ENCODE measurements at places on chromosomes 12 and 14.

DNA sequence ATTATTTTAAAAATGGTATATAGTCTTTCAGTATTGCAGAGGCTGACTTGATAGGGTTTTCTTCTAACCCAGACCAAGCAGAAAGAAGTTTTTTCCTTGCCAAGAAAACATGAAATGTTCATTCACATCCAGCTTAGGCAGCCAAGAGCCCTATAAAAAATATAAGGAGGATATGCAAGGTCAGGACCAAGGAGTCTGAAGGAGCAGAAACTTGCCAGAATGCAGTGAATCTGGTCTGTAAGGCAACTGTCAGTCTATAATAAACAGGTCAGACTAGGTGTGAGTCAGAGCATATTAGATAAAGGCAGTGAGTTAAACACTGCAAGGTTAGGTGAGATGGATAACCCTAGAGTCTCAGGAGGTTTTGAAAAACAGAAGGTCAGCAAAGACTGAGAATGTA is 645.5 kb downstream of the C12orf50 start:
- DNase-seq = no peak

GRCh38 chr14:88682495-88683114 is 110.1 kb downstream of the EML5 start:
- no peak for DNase-seq

DNA sequence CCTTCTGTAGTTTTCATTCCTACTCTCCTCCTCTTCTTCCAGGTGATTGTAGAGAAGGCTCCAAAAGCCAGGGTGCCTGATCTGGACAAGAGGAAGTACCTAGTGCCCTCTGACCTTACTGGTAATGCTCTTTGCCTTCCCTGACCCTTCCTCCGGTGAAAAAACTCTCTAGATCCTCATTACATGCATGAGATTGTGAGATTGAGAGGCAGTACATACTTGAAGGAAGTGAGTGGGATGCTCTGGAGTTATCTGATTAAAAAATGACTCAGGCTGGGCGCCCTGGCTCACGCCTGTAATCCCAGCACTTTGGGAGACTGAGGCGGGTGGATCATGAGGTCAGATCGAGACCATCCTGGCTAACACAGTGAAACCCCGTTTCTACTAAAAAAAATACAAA is 5.3 kb downstream of the GABARAPL1 start:
- no peak for DNase-seq

- no peak for DNase-seq
Observed at GRCh38 chr12:25552681-25553080, 402 bp downstream of the LMNTD1 start.

- no peak for DNase-seq
Observed at GRCh38 chr14:31660191-31660590, 99.0 kb downstream of the NUBPL start.

DNA sequence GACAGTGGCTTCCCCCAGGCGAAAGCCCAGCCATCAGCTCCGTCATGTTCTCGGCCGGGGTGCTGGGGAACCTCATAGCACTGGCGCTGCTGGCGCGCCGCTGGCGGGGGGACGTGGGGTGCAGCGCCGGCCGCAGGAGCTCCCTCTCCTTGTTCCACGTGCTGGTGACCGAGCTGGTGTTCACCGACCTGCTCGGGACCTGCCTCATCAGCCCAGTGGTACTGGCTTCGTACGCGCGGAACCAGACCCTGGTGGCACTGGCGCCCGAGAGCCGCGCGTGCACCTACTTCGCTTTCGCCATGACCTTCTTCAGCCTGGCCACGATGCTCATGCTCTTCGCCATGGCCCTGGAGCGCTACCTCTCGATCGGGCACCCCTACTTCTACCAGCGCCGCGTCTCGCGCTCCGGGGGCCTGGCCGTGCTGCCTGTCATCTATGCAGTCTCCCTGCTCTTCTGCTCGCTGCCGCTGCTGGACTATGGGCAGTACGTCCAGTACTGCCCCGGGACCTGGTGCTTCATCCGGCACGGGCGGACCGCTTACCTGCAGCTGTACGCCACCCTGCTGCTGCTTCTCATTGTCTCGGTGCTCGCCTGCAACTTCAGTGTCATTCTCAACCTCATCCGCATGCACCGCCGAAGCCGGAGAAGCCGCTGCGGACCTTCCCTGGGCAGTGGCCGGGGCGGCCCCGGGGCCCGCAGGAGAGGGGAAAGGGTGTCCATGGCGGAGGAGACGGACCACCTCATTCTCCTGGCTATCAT is 663 bp downstream of the PTGER2 start:
- peak; percentile 15 for DNase-seq

- peak; percentile 66 for DNase-seq
Observed at GRCh38 chr14:75982266-75983018, 647 bp upstream of the TGFB3 start.

DNA sequence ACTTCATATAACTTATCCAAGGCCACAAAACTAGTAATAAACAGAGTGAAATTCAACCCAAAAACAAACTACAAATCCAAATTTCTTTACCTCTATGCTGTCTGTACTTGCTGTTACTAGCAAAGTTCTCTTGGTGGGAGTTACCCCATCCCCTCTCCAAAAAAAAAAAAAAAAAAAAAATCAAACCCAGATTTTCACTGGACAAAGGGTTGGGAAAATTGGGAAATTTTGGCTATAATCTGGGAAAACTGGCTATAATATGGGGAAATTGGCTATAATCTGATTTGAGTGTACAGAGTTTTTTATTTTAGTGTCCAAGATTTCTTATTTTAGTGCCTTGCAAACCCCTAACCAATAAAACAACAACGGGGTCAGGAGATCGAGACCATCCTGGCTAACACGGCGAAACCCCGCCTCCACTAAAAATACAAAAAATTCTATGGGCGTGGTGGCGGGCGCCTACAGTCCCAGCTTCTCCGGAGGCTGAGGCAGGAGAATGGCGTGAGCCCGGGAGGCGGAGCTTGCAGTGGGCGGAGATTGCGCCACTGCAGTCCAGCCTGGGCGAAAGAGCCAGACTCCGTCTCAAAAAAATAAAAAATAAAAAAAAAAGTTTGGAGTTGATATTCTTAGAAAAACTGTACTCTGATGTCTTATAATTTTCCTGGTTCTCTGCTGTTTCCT is 148.4 kb downstream of the CHST11 start:
- DNase-seq = no peak

DNA sequence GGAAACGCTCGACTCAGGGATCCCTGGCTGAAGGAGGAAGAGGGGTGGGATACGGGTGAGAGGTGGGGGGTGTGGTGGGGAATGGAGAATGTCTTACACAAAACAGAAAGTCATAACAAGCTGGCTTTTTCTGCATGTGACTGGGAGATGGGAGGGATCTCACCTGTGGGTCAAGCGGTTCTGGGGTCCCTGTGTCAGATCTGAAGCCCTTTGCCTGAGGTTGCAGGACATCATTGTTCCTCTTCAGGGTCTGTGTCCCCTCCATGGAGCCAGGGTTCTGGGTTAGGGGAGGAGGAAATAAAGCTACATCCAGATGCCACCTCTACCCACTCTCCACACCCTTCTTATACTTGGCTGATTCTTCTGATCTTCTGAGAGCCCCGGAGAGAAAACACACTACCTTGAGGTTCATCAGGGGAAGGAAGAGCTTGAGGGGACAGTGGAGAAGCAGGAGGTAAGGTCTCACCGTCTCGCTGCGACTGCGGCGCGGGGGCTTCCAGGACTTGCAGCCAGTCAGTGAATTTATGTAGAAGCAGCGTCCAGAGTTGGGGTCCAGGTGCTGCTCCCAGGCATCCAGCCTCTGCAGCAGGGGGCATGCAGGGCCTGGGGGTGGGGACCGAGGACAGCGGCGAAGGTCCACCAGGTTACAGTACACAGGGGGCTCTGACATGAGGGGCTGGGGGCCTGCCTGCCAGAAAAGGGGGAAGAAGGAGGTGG is 2.5 kb downstream of the ARHGAP9 start:
- DNase-seq = no peak

DNA sequence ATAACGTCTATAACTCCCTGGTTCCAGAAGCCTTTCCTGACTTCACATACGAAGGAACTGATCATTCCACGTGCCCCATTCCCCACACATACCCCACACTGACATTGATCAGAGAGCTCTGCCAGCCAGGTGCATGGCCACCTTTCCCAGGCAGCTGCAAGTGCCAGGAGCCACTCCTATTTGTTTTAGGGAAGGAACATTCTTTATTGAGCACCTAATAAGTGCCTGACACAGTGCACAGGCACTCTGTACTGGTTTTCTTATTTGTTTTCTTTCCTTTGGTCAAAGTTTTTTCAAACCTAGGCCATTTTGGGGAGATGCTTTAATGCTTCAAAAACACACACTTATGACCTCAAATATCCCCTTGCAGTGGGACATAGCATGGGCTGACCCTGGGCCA is 50.0 kb downstream of the PITPNM2 start:
- no peak for DNase-seq

GRCh38 chr12:22285846-22286245 is 48.7 kb downstream of the ST8SIA1 start:
- no peak for DNase-seq

- no peak for DNase-seq
Observed at GRCh38 chr14:81245771-81246170, 25.0 kb upstream of the GTF2A1 start.

DNA sequence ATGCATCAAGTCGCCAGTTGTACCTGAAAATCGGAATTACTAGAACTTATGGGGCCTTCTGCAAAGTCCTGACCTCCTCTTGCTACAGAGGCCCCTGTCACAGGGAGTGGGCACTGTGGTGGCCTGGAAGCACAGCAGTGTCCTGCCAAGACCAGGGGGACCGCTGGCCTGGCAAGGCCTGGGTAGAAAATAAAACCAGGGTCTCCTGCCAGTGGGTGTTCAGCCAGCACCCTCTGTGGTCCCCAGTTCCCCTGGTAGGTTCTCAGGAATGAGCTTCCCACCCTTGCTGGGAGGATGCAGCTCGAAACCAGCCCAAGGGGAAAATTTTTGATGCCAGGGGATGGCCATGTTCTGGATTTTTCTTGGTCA is 43.9 kb downstream of the RIN3 start:
- DNase-seq = no peak

DNA sequence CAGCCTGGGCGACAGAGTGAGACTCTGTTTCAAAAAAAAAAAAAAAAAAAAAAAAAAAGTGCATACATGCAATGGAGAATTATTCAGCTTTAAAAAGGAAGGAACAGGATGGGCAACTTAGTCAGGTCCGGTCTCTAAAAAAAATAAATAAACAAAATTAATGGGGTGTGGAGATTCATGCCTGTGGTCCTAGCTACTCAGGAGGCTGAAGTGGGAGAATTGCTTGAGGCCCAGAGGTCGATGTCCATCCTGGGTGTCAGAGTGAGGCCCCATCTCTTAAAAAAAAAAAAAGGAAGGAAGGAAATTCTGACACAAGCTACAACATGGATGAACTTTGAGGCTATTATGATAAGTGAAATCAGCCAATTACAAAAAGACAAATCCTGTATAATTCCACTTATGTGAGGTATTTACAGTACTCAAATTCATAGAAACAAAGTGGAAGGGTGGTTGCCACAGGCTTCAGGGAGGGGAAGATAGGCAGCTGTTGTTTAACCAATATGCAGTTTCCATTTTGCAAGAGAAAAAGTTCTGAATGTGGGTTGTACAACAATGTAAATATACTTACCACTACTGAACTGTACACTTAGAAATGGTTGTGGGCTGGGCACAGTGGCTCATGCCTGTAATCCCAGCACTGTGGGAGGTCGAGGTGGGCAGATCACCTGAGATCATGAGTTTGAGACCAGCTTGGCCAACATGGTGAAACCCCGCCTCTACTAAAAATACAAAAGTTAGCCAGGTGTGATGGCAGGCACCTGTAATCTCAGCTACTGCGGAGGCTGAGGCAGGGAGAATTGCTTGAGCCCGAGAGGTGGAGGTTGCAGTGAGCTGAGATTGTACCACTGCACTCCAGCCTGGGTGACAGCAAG is 12.3 kb upstream of the APOF start:
- DNase-seq = no peak

GRCh38 chr14:28482251-28483040 is 284.1 kb upstream of the FOXG1 start:
- no peak for DNase-seq

GRCh38 chr14:104537613-104537988 is 42.0 kb upstream of the C14orf180 start:
- DNase-seq = no peak

GRCh38 chr14:75318353-75318752 is 39.7 kb downstream of the FOS start:
- no peak for DNase-seq

GRCh38 chr14:68741839-68742470 is 50.9 kb downstream of the ZFP36L1 start:
- no peak for DNase-seq

DNA sequence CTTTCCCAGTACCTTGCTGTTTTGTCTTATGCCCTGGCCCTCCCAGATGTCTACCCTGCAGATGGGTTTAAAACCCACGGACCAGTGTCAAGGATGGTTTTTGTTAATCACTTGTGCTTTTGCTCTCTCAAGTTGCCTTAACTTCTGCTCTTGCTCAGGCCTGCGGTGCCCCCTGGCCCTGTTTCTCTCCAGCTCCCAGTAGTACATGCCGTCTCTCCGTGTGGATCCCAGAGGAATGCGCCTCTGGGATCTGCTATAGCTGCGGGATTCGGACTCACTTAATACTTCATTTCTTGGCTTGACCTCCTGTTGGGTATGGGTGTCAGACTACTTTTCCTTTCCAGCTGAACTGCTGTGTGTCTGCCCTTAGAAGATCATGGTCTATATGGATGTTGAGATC is 14.5 kb downstream of the PLEKHG3 start:
- no peak for DNase-seq

DNA sequence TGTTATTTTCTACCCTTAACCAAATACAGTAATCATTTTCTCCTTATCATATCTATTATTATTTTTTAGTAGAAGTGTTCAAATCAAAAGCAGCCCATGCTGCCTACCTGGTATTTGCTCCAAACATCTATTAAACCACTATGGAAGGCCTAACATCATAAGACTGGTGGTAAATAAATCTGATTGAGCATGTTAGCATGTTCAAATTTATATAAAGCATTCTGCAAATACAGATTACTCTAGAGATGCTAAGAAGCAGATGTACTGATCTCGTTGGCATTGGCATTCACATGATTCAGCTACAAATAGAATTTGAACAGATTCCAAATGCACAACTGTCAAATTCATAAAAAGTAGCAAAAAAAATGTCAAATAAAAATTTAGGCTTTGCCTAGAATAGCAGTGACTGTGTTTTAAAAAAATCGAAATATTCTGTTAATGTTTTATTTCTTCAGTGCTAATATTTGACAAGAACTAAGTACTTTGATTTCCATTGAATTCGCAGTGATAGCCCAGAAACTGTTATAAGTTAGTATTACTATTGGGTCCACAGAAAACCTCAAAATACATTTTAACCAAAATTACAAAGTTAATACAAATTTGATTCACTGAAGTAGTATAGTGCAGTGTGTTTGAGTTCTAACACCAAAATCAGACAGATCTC is 9.4 kb upstream of the OSBPL8 start:
- DNase-seq = no peak

DNA sequence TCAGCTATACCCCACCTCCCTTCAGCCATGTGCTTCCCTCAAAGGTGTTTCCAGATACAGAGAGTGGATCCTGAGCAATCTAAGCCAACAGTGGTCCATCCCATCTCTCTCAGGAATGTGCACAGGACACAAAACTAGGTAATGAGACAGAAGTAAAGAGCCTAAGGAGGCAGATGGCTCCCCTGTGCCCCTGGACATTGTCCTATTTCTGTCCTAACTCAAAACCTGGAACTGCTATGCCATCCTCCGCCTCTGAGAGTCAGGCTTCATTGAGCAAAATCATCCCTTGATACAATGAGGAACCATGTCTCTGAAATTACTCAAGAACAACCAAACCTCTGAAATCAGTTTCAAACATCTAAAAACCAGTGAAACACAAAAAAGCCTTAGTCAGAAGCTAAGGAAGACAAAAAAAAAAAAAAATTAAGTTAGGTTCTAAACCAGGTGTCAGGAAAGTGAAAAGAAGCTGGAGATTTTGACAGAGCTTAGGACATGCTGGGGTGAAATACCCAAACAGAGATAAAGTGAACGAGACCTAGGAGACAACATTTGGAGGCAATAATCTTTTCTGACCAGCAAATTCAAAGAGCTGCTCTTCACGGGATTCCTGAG is 200.3 kb upstream of the PLEKHG7 start:
- no peak for DNase-seq
